Fibroblast of skin of left biceps (primary cell): ENCODE measurements at places on chromosomes 3 and 15.
A peak's percentile ranks its signal among the peaks of the same experiment; 100 is the strongest.

DNA sequence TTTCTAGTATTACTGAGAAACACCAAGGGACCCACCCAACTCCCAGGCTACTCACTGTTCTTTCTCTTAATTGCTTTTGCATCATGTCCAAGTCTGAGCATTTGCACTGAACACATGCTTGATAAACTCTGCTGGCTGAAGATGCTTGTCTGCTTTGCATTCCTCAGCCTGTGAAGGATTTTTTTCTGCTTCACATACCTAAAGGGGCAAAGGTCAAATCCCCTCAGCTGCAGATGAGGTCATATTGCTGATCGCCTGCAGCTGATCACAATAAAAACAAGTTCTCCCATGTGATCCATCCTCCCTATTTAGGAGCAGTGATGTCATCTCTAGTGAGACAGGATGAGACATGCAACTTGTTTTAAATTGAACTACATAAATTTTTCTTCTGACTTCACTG lies 84.6 kb upstream of the DCBLD2 start:
- DNase-seq, result no peak

- DNase-seq, result no peak
Observed at GRCh38 chr15:63559753-63560152, 37.4 kb upstream of the FBXL22 start.

DNA sequence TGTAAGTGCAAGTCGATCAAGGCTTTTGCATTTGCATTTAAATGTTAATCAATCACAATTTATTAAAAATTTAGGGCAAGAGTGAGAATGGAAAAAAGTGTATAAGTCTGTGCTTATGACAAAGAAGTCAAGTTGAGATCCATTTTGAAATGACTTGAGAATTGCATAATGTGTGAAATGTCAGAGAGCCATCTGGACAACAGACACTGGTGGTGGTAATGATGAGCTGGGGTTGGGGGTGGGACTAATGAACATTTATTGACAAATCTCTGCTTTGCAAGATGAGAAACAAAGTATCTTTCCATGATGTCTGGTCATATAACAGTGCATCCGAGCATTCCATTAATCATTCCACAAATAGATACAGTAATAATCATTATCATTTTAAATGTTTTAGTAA lies 89.4 kb upstream of the ZBTB20 start:
- DNase-seq, result no peak

GRCh38 chr3:35721628-35722027 lies 82.3 kb downstream of the ARPP21 start:
- no peak for DNase-seq

- no peak for DNase-seq
Observed at GRCh38 chr15:57461541-57461940, 85.2 kb downstream of the CGNL1 start.

GRCh38 chr3:4907643-4908432 lies 71.4 kb upstream of the BHLHE40 start:
- no peak for DNase-seq

- peak; percentile 19 for DNase-seq
Observed at GRCh38 chr3:5317557-5317956, 130.1 kb downstream of the EDEM1 start.

- no peak for DNase-seq
Observed at GRCh38 chr15:29990035-29990434, 92.7 kb upstream of the GOLGA8J start.
